ENCODE measurements at places on chromosomes 1 and 21.

DNA sequence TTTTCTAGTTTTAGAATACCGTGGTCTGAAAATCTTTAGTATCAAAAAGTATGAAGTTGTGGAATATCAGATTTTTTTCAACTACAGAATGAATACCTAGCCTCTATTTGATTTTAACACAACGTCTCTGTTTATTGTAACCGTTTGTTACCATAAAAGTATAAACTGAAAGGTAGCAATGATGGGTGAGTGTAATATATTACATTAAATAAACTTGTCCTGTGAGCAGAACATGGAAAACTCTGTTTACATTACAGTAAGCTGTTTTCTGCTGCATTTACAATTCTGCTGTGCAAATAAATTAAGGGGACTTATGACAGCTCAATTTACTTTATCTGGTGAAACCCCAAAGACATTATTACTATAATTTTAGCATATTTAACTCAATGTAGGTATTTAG lies 62.5 kb downstream of the CHRM3 start:
- DNase-seq = no peak

GRCh38 chr1:58104960-58105359 lies 441.6 kb downstream of the OMA1 start:
- no peak for DNase-seq

DNA sequence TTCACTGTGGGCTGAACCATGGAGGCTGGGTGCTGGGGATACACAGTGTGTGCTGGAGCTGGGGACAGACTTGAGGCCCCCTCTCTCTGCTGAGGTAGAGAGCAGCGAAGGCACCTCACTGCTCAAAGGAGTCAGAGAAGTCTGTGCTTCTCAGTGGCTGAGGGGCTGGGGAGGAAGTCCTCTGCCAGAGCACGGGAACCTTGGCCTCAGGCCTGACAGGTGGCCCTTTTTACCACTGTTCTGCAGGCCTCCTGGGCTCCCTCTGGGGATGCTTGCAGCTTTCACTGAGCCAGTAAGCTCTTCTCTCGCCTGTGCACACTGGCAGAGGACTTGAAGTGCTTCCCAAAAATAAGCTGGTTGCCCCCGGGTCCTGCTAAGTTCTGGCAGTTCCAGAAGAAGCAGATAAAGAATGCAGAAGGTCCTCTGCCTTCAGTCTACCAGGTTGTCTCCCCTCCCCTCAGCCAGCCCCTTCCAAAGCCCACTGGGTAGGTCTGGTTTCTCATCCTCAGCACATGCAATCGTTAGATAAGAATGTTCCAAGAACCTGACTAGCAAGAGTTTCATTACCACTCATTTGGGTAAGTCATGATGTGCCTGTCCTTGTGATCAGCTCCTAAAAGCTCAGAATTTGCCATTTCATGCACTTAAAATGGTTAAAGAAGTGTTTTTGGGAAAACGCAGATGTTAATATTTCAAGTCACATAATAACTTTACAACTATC lies 53.9 kb downstream of the TENT5C start:
- no peak for DNase-seq

DNA sequence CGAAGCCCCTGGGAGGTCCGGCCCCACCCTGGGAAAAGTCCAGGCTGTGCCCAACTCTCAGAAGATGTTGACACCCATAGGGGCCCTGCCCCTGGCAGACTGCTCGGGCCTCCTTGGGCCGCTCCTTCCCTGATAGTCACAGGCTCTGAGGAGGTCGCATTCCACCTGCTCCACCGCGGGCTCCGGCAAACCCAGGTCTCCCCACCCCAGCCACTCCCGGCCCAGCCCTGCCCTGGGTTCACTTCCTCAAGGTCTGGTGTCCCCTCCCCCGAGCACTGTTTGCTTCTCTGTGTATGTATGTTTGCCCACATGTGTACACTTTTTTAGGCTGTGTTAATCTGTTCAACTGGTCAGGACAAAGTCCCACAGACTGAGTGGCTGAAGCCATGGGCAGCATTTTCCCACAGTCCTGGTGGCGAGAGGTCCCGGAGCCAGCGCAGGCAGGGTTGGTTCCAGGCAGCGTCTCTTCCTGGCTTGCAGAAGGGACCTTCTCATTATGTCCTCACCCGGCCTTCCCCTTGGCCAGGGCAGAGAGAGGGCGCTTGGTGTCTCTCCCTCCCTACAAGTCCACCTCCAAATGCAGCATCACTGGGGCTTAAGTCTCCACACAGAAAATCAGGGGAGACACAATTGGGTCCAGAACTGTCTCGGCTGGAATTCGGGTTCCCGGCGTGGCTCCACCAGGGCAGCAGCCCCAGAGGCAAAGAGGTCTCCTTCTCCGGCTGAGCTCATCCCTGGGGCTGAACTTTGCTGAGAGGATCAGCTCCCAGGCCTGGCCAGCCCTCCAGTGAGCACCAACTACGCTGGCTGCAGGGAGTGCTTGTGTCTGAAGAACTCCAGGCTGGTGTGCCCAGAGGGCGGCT lies 10.5 kb upstream of the PRXL2B start:
- no peak for DNase-seq

DNA sequence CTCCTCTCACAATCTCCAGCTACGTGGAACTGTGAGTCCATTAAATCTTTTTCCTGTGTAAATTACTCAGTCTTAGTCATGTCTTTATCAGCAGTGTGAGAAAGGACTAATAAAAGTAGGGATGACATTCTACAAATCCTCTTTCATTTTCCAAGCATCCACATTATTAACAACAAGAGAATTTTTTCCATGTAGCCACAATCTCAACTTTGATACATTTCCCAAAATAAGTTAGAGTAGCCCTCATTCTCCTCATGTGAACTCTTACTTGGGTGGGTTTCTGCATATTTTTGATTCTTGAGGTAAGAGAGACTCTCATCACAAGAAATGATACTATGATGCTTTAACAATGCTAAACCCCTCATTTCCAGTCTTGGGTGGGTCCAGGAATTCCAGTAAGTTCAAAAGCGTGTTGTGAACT lies 52.8 kb downstream of the TNFSF18 start:
- no peak for DNase-seq

DNA sequence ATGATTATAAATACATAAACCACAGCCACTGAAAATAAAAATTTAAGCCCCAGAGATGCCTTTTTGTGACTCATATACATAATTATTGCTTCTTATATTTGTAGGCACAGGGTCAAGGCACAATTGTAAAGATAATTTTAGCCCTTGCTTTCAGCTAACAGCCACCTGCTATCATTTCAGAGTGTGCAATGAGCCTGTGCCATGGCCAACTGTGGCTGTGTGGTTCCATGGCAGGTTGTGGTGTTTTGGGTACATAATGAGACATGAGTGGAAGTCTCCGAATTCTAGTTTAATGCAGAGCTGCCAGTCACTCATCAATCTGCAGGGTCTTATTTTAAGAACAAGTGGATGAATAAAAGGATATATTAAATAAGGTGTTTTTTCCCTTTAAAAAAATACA lies 346.9 kb upstream of the SNX7 start:
- no peak for DNase-seq

GRCh38 chr1:89322402-89322801 lies 41.5 kb upstream of the GBP6 start:
- no peak for DNase-seq
